HL-60 (cell line): ENCODE measurements at places on chromosomes 2 and 18.

DNA sequence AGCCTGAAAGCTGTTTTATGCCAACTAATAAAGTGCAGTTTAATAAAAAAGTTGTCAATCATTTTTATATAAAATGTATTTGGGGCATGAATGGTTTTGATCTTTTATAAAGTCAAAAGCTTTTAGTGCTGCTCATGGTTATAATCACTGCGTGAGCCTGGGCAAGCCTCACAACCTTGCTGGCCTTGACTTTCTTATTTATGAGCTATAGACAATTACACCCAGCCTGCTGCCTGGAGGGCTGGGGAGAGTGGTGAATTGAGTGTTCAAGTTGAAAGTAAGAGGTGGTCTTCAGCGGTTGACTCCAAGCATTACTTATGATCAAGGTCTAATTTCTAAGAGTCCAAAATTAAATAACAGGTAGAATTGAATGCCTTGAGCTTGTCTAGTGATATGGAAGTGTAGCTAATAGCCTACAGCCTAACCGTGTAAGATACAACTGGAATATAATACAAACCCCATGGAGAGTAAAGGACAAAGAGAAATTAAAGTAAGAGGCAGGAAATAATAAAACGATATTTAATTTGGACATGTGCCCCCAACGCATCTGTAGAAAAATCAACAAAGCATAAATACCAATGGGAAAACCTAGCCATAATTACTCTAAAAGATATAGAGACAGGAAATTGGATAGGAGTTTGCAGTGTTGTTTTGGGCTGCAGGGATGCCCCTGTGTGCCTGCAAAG, 106.0 kb upstream of the CYP1B1 start:
- no peak for DNase-seq

DNA sequence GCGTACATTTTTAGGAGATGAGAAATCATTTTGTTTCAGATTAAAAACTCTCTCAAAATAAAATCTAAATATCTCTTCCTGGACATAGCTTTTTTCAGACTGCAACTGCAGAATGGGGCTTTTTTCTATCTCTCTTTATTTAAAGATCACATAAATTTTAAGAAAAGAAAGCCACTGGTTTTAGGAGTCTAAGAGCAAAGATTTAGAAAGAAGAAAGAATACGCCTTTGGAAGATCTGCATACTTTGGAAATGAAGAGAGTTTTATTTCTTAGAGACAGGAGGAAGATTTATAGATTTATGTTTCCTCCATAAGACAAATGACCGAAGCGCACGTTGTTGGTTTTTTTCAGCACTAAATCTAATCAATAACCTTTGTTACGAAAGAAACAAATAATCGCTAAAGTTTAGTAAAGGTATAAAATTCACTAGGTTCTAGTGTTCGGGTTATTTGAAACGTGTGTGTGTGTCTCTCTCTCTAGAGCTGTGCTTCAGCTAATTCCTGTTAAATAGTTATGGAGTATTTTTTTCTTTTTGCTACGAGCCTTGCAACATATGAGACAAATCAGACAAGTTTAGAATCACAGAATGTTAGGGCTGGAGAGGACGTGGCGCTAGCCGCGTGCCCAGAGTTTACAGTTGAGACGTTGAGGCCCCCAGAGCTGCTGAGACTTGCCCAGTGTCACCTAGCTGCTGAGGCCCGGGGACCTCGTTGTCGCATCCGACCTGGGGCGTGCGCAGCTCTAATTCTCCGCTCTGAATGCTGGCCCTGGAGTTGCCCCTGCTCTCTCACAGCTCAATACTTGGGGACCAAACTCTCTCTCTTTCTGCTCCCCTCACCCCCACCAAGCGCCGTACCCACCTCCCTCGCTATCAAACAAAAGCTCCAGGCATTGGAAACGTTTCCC, 69.9 kb downstream of the CTAGE1 start:
- DNase-seq: no peak

DNA sequence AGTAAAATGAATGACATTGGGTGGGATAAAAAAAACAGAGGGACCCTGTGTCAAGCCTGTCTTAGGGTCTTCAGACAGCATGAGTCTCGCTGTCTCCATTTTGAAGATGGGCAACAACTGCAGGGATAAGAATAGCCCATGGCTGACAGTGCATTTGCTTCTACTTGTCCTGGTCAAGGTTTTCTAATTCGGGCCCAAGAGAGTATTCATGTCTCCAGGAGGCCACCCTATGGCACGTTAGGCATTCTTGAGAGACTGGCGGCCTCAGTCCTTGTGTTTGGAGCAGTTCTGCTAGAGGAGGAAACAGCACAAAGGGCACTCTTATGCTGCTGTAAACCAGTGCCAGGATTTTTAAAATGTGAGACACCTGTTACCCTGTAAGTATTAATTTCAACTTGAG, 9.5 kb upstream of the MYL1 start:
- DNase-seq: no peak

GRCh38 chr18:13532406-13533075, 193.8 kb downstream of the FAM210A start:
- DNase-seq: no peak

GRCh38 chr2:184879671-184880070, 281.3 kb downstream of the ZNF804A start:
- no peak for DNase-seq

DNA sequence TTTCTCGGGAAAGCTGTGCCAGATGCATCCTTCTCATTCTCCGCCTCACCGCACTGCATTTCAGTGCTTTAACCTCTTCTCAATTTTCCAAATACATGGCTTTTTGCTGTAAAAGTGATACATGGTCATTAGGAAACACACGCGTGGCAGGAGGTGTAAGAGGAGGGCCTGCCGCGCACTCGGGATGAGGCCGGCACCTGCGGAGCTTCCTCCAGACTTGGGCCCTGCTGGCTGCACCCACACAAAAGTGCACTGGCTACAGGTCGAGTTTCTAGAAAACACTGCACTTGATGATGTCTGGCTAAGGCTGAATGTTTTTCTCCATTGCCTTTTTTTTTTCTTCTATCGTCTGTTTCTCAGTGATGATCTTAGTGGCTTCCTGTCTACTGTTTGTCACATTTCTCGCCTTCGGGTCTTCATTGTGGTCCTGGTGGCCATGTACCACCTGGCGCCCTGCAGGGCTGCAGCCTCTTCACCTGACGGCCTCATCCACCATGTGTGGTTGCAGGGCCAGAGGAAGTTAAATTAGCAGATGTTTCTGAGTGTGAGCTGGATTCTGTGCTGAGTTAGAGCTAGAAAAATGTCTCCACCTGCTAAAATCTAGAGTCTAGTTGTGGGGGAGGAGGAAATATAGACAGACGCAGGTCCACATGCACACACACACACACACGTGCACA, 7.6 kb downstream of the KCNG2 start:
- DNase-seq: no peak

DNA sequence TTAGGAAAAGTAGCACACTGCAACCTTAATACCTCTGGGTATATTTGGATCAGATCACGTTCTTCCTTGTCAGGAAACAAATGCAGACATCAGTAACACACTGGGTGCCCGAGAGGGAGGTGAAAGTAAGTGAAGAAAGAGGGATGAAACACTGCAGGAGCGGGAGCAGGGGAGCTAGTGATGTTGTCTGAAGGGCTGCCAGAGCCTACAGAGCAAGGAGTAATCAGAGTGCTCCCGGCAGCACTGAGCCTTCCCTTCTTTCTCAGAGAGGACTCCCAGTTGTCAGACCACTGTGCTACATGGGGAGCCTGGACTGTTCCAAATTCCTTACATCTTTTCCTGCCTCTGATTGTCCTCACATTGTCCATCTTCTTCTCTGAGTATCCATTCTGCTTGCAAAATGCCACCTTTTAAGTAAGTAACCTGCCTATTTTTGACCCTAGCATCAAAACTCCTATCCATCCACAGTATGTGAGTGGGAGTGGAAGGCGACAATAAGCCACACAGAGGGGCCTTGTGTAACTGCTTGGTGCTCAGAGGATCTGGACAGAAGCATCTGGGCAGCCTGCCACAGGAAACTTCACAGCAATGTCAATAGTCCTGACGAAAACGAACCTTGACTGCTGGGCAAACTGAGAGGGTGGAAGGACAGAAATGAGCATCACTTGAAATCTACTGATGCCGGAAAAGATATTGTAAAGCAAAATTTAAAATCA, 10.8 kb upstream of the NAB1 start:
- no peak for DNase-seq

DNA sequence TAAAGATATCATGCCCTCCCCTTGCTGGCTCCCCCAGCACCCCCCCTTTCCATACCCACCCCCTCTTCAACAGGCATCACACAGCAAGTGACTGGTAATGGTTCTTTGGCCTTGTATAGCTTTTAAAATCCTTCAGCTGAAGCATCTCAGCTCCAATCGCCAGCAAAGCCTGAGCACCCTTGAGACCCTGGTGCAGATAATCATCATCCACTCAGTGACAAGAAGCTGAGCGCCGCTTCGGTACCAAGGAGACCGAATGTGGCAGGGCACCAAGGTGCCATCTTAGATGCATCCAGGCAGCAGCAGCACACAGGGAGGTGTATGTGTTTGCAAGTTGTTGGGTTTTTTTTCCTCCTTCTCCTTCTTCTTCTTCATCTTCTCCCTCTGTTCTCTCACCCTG, 232.7 kb downstream of the BCL11A start:
- DNase-seq: no peak

DNA sequence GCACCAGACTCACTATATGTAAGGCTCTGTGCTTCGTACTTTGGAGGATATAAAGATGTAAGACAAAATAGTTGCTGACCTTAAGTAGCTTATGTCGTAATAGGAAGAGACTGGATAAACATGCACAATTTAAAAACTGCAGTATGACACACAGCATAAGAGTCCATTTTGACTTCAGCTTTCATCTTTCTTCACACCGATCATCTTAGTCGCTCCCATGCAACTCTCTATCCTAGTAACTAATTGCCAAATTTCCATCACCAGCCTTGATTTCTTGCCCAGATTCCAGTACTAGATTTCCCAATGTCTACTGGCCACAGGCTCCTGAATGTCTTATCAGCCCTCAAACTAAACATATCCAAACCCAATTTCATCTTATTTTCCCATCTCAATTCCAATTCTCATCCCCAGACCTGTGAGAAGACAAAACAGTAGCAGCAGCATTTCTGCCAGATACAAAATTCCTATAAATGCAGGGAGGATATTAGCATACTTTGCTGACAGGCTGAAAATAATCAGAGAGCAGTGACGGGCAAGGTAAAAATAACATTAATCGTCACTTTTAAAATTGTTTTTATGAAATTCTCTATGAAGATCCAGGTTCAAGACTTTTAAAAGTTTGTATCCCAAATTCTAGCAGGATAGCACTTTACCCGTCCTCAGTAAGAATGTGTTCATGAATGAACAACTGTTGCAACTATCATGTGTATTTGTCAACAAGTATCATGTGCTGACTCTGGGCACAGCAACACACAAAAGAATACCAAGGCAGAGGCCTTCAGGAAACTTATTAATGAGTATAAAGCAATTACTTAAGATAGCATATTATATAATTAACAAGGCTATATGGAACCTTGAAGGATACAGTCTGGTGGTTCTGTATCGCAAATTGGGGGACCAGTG, 42.2 kb downstream of the KIDINS220 start:
- DNase-seq: no peak

- DNase-seq: no peak
These were observed 1.9 kb upstream of the SLC1A4 start for GRCh38 chr2:64987001-64987955.

GRCh38 chr2:152627351-152627957, 89.8 kb downstream of the PRPF40A start:
- DNase-seq: no peak

DNA sequence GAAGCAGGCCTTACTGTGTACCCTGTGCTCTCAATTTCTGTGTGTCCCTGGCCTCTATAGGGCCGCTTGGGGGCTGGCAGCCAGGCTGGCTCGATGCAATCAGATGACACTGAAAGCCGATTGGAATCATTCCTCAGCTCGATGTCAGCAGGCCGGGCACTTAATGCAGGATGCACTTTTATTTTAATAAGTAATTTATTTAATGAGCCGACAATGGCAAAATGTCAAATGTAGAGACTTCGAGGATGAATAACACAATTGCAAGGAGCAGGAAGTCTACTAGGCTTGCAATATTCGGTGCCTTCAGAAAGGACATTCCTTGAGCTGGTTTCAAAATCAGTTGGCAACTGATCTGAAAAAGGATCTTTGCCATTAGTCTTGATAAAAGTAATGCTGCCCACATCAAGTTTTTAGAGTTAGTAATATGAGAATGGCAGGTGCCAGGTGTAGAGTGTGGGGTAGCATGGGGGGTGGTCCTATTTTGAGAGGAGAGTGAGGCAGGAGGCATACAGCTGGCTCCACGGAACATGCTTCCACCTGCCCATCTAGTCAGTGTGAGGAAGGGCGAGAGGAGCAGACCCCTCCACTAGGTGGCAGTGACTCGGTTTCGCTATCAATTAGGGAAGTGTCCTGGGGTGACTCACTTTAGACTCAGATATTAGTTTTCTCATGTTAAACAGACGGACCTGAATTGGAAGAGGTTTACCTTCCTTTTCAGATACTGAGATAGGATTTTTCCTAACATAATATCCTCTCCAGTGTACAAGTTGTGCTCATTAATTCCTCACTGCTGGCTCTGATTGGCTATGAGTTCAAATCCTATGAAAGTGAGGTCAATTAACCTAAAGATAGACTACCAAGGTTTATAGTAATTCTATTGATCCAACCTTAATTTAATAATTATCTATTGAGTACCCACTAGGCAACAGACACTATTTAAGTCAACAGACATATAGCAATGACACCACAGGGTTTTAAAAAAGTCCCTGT, 80.9 kb downstream of the NABP1 start:
- peak; percentile 77 for DNase-seq

DNA sequence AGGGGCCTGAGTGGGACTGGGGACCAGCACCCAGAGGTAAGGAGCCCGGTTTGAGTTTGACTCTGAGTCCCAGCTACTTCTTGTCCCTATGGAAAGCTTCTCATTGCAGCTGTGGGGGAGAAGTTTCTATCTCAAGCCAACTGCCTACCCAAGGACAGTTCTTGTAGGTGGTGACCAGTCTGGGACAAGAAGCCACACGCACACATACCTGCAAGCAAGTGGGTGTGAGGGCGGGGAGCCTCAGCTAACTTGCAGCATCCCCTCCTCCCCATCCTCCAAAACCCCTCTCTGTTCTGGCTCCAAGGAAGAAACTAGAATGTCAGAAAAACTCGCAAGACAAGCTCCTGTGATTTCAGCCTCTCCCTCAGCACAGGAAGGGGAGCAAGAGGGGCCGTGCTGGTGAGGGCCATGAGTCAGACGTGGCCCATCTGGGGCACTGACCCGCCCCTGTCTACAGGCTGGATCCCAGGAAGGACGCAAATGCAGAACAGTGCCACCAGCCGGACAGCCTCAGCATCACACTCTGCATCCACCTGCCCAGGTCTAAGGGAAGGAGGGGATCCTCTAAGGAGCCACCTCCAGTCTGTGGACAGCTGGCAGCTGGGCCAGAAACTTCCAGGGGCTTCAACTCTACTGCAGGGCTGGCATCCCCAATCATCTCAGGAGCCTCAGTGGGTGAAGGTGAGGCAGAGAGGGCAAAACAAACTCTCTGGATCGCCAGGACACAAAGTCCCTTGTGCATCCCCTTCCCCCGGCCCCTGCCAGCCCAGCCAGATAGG, 103.4 kb downstream of the TNS1 start:
- peak; percentile 30 for DNase-seq
